ENCODE measurements at places on chromosomes 6 and 20.
A peak's percentile ranks its signal among the peaks of the same experiment; 100 is the strongest.

DNA sequence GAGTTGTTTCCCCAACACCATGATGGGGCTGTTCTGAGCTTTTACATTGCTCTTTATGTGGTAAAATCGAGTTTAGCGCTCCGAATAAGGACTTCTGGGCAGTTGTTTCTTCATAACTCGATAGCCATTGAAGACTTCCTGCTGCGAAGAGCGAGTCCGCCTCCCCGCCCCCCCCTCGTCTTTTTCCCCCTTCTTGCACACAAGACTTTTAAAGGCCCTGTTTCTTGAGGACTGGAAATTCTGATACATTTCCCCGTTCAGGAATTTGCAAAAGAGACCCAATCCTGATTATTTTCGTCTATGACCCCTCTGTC lies 1.5 kb upstream of the CITED2 start:
- no peak for DNase-seq

DNA sequence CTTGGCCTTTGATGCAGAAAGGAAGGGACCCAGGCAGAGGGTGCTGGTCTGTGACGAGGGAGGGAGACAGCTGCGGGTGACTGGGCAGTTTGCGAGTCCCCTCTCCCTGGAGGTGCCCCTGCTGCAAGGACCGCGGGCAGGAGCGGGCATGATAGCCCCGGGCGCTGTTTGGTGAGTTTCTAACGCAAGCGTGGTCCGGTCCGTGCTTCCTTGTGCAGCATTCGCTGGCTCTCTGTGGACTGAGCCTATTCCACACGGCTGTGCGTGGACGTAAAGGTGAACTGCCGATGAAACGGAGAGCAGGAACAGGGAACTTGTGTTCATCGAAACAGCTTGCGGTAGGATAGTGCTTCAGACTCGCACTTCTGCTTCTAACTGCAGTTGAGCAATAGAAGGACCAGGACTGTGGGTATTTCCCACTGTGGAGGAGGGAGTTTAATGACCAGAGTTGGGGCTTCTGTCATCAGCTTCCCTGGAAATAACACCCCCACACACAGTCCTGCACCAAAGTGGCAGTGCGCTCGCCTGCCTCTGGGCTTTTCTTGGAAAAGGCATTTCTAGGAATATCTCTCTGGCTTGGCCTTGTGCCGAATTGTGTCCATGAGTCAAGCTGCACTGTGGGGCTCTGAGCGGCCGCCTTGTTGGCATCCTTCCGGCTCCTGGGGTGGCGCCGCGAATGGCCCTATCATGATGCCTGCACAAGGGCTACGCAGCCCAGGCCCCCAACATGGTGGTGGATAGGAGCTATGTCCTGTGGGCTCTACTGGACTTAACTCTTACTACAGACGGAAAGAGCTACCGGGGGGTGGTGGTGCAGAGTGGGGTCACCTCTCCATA lies 48.9 kb downstream of the DUSP22 start:
- DNase-seq, result peak; percentile 92

DNA sequence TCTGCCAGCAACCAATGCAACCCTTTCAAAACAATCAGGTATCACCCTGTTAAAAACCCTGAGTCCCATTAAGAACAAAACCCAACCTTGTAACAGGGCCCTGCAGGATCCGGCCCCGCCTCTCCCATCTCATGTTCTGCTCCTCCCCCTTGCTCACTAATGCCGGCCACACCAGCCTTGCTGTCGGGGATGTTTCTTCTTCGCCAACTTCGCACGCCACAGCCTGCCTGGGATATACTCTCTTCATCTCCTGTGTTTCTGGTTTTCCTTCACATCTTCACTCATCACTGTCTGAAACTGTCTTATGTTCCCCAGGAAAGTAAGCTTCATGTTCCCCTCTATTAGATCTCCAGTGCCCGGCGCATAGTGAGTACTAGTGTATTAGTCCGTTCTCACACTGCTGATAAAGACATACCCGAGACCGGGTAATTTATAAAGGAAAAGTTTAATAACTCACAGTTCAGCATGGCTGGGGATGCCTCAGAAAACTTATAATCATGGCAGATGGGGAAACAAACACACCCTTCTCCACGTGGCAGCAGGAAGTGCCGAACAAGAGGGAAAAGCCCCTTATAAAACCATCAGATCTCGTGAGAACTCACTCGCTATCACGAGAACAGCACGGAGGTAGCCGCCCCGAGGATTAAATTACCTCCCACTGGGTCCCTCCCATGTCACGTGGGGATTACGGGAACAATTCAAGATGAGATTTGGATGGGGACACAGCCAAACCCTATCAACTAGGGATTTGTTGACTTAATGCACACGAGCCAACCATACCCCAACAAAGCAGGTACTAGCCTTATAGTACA lies 5.1 kb downstream of the TP53RK start:
- DNase-seq, result no peak

DNA sequence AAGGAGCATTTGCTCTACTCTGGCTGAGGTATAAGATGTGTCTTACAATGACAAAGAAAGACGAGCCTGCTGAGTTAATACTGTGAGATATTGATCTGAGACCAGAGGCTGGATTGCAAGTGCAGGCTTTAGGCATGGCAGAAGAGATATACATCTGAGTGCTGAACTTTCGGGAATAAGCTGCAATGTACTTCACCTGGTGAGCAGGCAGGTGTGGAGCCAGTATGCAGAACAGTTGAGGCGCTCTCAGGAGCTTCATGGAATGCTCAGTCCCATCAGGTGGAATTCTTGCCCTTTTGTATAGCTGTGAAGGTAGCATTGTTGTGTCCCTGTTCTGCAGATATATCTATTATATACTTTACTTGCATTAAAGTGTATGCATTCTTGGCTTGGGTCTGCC lies 179.3 kb upstream of the RIMS1 start:
- DNase-seq, result no peak

DNA sequence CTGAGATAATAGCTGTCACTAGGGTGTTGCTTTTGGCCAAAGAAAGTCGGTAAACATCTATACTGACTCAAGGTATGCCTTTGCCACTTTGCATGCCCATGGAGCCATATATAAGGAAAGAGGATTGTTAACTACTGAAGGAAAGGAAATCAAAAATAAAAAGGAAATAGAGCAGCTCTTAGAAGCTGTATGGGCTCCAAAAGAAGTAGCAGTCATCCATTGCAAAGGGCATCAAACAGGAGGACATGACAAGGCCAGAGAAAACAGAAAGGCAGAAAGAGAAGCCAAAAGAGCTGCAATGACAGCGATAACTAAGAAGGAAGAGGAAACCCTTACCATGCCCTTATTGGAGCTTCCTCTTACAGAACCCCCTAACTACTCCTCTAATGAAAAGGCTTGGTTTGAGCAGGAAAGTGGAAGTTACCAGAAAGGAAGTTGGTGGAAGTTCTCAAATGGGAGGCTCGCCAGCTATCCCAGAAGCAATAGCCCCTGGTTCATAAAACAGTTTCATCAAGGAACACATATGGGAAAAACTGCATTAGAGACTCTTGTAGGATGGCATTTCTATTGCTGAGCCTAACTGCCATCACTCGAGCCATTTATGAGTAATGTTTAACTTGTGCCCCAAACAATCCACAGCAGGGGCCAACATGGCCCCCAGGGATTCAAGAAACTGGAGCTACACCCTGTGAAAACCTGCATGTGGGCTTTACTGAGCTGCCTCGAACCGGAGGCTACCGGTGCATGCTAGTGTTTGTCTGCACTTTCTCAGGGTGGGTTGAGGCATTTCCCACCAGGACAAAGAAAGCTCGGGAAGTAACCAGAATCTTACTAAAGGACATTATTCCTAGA lies 7.0 kb downstream of the IL22RA2 start:
- no peak for DNase-seq

DNA sequence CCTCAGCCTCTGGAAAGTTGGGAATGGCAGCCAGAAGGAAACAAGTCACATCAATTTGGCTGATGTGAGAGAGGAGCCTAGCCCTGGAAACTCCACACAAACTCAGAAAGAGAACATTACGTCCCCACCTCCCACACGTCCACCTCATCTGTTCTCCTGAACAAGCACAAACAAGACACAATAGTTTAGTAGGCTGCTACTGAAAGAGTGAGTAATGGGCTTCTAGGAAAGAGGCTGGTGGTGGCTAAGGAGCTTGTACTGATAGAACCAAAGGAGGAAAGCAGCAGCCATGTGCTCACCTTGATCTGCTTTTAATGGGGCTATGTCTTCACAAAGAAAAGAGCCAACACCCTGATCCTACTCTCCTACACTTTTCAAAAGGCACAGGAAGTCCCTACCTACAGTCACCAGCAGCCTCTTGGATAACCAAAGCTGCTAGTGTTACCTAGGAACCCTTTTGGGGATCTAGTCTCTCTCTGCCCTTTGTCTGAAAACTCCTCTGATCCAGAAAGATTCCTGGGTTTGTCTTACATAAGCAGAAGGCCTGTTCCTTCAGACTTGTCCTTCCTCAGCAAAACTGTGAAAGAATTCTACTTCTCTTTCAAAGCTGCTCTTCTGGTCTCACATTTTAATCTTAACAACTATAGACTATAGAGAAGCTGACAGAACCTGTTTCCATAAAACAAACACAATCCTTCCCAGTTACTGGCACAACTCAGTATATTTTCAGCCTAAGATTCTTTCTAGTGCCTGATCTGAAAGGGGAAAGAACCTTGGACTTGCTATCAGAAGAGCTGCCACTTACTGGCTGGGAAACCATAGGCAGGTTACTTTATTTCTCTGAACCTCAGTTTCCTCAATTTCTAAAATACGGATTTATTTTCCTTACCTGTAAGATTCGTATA lies 3.1 kb downstream of the PLAGL2 start:
- no peak for DNase-seq

DNA sequence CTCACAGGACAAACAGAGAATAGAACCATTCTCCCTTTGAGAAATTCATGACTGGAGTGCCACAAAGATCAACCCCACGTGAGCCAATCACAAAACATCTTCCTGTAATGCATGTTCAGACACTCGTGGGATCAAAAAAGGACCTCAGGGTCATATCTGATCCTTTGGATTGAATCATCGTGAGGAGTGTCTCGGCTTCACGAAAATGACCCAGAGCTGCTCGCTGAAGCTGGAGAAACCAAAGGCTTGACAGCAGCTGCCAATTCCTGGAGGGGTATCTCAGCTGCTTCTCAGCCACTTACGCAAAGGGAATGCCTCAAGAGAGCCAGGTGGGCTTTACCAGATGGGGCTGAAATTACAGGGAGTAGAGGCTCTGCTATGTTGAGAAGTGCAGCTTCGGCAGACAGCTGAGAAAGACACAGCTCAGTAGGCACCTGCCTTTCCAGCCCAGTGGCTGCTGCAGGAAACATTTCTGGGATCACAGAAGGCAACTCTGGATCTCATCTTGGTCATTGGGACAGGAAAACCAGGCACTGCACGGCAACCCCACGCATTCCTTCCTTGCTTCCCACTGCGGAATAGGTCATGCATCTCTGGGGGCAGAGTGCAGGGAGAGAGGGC lies 813.1 kb downstream of the KIF16B start:
- DNase-seq, result no peak

- no peak for DNase-seq
These were observed 7.8 kb downstream of the ZBP1 start for GRCh38 chr20:57612436-57612835.

DNA sequence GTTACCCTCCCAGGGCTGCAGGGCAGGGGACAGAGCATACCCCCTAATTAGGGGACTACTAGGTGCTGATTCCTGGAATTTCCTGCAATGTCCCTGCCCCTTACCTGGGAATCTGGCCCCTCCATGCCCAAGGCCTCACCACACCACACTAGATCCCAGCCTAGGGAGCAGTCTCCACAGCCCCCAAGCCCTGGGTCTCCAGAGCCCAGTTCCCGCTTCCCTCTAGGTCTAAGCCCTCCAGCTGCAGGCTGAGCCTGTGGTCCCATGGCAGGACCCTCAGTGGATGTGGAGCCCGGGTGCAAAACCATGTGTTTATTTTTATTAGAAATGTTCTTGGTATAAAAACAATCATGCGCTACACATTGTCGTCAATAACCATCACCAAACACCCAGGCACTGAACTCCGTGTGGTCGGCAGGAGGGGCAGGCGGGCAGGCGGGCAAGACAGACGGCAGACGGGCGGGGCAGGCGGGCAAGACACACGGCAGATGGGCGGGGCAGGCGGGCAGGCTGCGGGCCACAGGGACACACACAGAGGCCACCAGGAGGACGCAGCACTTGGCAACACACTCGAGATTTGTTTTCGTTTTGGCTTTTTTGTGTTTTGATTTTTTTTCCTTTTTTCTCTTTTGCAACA lies 124.2 kb downstream of the GRM4 start:
- DNase-seq, result peak; percentile 22

- no peak for DNase-seq
These were observed 262.0 kb upstream of the JARID2 start for GRCh38 chr6:14983599-14984518.

- no peak for DNase-seq
These were observed 48.6 kb downstream of the SULF2 start for GRCh38 chr20:47736570-47737152.

DNA sequence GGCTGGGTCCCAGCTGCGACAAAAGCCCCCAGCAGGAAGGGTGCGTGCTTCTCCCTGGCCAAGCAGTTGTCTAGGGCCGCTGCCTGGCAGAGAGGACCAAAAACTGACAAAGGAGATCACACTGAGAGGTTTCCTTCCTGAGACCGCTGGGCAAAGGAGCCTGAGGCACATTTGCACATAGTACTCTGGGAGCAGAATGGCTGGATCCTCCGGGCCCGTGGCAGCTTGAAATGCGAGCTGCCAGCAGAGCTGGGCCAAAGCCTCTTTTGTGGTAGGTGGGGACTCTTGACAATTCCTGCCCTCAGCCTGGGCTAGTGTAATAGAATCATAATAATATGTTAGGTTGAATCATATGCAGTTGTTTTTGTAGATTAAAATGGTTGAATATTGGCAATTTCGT lies 33.1 kb upstream of the RNF8 start:
- no peak for DNase-seq

- no peak for DNase-seq
These were observed 815.8 kb downstream of the MAFB start for GRCh38 chr20:39873286-39873685.

DNA sequence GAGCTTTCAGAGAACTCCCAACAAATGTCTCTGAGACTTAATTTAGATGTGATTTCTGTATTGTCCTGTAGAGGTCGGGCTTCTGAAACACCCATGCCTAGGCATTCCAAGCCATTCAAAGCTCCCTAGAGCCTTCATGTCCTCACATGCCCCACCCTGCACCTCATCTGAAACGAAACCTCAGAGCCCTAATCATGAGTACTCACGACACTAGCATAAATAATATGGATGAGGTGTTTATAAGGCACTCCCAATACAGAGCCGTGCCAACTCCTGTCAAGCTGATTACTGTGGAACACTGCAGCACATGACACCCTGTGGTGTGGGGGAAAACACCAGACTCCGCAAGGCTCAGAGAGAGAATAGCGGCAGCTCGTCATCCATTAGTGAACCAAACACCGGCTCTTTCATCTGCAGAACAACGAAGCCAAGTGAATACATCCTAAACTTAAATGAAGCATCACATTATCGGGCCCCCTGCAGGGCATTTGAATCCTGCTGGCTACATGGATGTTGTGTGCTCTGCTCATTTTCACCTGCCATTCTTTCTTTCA lies 83.8 kb downstream of the FNDC1 start:
- DNase-seq, result no peak

DNA sequence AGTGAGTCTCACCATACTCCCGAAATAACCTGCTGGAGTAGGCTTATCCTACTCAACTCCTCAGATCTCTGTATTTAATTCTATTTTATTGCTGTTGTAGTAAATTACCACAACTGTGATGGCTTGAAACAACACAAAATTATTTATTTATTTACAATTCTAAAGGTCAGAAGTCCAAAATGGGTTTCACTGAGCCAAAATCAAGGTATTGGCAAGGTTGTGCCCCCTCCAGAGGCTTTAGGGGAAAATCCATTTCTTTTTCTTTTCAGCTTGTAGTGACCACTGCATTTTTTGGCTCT lies 869 bp upstream of the SLC17A2 start:
- DNase-seq, result no peak

Measured in SJSA1 (cell line).